Kidney glomerular epithelial cell (primary cell): ENCODE measurements at places on chromosomes 2 and 18.

- DNase-seq, result no peak
Observed at GRCh38 chr2:130251535-130251872, 53.3 kb upstream of the TUBA3E start.

DNA sequence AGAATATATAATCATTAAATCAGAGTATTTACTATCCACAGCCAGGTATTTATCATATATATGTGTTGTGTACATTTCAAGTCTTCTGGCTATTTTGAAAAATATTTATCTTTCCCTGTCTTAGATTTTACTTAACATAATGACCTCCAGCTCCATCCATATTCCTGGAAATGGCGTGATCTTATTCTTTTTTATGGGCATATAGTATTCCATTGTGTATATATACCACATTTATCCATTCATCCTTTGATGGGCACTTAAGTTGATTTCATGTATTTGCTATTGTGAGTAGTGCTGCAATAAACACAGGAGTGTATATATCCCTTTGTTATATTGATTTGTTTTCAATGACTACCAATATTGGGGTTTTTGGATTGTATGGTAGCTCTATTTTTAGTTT lies 6.6 kb downstream of the GCC2 start:
- DNase-seq, result no peak

DNA sequence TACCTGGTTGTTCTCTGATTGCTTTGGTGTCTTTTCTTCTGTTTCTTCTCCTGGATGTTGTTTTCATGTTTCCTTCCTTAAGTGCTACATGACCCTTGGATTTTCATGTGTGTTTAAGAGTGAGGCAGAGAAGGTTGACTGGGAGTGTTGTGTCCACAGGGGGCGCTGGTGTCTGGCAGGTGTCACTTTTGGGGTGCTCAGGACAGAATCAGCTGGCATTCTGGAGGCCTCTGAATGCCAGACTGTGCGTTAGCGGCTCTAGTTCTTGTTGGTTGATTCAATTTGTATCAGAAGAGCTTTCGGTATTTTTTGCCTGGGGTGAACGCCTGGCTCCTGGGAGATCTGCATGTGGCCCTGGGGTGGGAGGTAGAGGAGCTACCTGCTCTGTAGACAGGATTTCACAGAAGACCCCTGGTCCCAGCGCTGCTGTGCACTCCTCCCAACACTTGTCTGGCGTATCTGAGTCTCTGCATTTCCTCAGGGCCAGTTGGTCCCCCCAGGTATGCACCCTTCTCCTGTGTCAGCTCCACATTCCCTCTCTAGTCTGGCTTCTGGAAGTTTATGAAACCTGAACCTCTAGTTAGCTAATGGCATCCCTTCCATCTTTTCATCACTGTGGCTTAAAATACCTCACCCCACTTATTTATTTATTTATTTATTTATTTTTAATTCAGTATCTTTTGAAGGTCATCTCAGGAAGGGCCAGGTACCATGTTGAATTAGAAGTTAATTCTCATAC lies 1.1 kb downstream of the GREB1 start:
- DNase-seq, result no peak

DNA sequence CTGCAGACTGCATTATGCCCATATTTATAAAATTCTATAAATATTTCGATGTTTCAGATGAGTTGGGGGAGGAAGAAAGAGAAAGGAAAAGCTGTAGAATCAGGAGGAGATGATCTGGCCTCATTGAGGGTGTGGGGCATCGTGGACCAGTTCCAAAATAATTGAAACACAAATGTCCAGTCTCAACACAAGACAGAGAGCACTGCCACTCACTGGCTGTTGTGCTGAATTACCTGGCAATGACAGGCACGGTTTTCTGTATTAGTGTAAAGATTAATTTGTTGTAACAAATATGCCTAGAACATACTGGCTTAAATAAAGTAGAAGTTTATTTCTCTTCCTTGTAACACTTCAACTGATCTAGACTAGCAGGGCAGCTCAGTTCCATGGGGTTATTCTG lies 24.1 kb downstream of the POLE4 start:
- no peak for DNase-seq

DNA sequence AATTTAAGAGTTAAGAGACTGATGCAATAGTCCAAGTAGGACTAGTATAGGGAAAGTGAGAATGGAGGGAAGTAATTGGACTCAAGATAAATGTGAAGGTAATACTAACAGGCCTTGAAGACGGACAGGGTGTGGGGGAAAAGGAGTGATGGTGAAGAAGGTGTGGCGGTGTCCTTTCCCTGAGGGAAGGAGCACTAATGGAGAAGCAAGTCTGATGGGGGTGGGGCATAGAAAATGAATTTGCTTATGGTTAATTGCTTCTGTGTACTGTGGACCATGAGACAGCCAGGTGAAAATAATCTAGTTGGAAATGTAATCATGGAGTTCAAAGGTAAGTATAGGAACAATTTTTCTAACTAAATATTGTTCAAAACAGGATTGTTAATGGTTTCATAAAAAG lies 7.1 kb upstream of the TGOLN2 start:
- DNase-seq, result no peak

DNA sequence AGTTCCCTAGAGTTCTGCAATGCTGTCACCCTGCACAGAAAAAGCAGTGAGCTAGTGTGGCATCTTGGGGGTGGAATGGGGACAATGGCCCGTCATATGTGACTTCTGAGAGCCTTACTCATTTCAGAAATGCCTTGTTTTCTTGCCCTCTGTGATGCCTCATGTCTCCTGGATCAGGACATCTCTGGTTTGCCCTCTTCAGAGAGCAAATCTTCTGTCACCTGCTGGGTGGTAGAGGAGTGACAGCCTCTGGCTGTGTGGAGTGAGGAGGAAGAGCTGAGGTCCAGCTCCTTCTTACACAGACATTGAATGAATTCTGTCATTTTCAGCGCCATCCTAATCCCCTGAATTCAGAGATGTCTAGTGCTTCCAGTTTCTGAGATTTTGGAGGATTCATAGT lies 55.6 kb upstream of the PHLPP1 start:
- no peak for DNase-seq

GRCh38 chr2:221095356-221095755 lies 476.7 kb downstream of the EPHA4 start:
- DNase-seq, result no peak

- no peak for DNase-seq
Observed at GRCh38 chr2:133952896-133953295, 301.0 kb upstream of the MGAT5 start.
